MV-4-11 (cell line): ENCODE measurements at places on chromosomes 5 and 9.

DNA sequence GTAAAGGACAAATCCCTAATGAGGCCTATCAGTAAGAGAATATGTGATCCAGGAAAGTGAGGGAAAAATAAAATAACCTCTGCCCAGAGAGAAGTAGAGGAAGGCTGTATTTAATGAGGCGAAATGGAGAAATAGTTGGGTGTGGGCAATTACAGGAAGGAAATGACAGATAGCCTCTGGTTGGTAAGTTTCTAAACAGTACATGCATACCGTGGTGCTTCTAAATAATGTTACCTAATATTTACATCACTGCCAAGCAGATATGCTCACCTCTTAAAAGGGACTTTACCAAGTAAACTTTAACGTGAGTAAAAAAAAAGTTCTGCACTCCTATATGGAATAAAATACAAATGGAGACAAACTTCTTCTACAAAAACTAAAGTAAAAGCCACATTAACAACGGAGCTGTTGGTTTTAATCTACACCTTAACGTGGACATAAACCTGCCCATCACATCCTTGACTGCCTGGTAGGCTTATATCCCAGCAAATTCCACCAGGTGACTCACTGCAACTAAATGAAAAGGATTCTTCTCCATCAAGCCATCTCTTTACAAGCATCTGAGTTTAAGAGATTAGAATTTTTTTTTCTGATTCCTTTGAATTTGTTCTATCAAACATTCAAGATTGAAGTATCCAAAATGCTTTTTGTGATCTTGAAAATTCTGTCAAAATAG lies 12.4 kb downstream of the NFIL3 start:
- DNase-seq: peak; percentile 36

DNA sequence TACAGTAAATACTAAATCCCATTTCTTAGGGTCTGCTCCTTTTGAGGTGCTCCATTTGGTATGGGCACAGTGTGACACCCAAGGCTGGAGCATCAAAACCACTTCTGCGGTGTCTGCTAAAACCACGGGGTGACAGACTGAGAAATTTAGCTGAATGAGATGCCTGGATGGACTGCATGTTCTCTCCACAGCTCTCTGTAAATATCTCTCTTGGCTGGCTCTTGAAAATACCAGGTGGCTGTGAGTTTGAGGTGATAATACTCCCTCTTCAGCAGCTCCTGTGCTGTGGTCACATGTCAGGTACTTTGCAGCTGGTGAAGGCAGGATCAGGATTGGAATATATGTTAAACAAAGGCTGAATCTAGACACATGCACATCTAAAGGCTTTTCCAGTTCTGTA lies 93.7 kb upstream of the SIMC1 start:
- DNase-seq: no peak

DNA sequence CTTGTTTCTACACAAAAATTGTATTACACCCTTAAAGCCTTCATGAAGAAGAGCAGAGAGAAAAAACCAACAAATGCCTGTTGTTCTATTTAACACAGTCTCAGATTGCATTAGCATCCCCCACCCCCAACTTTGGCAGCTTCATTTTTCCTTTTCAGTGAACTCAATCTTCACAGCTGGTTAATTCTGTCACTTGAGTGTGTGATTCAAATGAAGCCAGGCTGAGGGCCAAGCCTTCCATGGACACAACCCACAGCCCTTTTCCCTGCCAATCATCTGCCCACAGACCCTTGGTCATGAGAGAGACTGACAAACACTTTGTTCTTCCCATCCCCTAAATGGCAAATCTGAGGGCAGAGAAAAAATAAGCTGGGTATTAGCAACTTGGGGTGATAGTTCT lies 217.5 kb upstream of the NMUR2 start:
- no peak for DNase-seq

GRCh38 chr5:119532637-119533036 lies 80.3 kb downstream of the HSD17B4 start:
- DNase-seq: no peak

- no peak for DNase-seq
These were observed 577 bp downstream of the RNF145 start for GRCh38 chr5:159208514-159209437.

GRCh38 chr5:93594591-93595419 lies 11.8 kb downstream of the NR2F1 start:
- DNase-seq: no peak

DNA sequence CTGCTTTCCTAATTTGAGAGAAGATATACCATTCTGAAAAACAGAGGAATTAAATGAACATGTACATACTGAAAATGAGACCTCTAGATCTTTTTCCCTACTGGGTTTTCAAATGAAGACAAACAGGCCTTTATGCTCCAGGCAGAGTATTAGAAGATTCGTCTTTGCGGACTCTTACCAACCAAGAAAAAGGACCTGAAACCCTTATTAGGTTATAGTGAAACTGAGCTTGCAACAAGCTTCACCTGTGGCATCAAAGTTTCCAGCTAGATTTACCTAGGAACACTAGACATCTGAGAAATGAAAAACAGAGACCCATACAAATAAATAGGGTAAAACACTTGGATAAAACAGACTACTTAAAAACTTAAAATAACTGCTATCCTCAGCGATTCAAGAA lies 46.3 kb downstream of the SMIM15 start:
- no peak for DNase-seq

DNA sequence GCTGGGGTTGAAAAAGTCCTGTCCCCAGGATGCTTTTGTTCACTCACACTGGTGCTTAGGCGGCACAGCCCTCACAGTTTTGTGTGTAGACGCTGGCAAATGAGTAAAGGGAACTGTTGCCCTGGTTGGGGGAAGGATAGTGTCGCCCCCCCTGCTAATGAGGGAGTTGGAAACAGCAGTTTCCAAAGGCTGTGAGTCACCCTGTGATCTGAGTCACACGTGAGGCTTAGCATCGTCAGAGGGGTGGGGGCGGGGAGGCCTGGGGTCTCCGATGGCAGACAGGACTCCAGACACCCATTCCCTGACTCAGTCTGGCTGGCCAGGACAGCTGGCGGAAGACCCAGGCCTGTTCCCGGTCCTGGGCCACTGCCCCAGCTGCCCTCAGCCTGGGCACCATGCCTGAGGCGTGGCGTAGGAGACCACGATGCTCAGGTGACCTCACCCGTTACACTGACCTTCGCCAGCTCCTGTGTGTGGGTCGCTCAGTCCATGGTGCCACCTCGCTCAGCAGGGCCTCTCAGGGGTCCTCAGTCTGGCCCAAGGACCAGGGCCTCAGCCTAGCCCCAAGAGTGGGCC lies 2.9 kb downstream of the DNAJB5 start:
- peak; percentile 66 for DNase-seq

DNA sequence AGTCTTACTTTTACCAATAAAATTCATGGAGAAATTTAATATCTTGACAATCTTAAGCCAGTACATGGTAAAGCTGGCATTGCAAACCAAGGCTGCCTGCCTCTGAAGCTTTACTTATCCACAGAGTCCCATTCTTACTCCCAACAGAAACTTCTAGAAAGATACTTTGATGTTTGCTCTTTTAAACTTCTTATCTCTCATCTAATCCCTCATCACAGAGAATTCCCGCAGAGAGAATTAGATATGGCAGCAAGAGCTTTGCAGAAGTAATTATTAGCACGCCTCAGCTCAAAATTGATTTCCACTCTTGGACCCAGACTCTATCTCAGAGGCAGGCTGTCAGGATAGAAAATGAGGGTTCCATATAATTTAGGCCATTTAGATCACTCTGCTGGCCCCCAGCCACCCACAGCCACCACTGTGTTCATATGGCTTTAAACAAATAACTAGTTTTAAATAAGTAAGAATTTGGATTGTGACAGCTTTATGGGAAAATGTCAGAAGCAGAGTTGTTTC lies 37.9 kb upstream of the GAS1 start:
- DNase-seq: no peak

DNA sequence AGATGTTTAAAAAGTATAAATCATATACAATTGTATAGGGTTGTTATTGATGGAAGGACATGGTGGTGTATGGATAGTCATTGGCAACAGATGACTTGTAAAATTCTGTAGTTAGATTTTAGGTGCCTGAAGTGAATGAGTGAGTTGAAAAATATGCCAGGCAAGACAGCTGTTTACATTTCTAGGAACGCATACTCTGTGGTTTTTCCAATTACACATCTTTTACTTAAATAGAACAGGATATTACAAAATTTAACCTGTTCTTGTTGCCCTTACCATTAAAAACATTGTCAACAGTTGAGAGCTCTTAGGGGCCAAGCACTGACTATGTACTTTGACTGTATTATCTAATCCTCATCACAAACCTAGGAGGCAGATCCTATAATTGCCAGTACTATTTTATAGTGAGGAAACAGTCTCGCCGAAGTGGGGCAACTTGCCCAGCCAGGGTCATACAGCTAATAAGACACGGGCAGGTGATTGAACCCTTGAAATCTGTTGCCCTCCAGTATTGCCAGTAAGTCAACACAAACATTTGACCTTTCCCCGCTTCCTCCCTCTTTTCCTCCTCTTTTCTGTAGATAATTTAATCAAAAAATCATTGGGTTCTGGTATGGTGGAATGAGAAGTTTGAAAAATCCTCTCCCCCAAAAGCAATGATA lies 88.6 kb downstream of the MACROH2A1 start:
- DNase-seq: peak; percentile 80

- DNase-seq: no peak
These were observed 2.2 kb downstream of the HSDL2 start for GRCh38 chr9:112382066-112382465.

DNA sequence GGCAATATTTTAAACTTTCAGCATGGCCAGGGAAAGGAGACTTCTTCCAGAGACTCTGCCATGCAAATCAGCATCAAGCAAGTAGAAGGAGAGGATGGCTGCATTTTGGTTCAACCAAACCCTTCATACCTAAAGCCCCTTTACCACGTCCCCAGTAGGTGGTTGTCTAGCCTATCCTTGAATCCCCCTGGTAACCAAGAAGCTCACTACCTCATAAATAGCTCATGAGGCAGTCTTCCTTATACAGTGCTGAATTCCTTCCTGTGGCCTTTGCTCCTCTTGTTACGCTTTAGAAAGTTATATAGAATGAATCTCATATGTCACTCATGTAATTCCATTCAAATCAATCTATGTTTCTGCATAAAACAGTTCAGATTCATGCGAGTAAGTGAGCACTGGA lies 289.5 kb upstream of the SLC30A5 start:
- DNase-seq: no peak

GRCh38 chr5:159906943-159907342 lies 9.3 kb upstream of the ADRA1B start:
- DNase-seq: no peak

GRCh38 chr9:134307674-134308638 lies 18.3 kb upstream of the RXRA start:
- DNase-seq: no peak

DNA sequence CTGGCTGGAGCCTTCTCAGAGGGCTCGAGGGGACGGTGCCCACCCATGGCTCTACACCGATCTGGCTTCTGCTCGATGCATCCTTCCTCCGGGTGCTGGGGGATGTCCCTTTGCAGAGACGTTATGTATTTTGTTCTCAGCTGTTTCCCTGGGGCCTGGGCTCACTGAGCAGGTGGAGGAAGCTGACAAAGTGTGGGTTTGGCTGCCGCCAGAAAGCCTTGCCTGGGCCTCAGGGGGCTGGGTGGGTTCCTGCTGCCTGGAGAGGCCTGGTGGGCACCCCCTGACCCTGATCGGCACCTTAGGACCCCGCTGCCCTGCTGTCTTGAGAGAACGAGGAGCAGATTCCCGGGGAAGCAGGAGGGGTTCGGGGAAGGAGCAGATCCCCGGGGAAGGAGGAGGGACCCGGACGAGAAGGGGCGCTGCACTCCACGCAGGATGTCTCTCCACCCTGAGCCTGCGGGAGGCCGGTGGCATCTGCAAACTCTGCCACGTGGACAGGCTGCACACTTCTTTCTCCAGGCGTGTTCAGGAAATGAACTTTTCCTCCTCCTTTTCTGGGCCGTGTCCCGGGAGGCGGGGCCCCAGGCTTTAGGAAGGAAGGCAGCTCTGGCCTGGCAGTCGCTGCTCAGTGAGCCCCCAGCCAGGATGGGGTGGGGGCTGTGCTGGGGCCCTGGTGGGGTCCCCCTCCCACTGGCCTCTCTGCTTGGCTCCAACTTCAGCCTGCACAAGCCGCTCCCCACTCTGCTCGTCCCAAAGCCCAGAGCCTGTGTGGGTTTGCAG lies 148.9 kb downstream of the RXRA start:
- DNase-seq: no peak

DNA sequence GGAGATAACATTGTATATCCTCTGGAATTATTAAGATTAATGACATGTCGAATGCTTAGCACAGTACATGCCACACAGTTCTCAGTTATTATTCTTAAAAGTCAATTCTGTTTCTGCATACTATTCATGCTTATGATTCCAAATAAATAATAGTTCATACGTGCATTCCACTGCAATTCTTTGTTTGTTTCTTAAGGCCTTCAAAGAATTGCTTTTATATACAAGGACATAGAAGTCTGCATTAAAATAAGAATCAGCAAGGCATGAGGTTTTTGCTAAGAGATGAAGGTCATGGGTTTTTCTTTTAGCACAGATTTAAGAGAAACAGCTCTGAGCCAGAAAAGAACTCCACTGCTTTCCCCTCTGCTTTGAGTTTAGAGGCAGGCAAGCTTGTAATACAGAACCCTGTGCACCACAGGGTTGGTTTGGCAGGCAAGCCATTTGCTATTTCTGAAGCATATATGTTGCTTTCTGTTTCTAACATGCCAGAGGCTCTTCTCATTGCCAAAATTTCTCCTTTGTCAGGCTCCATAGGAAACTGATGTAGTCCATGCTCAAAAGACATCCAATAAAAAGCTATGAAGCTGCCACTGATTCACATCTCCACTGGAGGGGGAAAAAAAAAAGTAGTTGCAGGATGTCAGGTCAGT lies 420.6 kb upstream of the TYRP1 start:
- DNase-seq: no peak

DNA sequence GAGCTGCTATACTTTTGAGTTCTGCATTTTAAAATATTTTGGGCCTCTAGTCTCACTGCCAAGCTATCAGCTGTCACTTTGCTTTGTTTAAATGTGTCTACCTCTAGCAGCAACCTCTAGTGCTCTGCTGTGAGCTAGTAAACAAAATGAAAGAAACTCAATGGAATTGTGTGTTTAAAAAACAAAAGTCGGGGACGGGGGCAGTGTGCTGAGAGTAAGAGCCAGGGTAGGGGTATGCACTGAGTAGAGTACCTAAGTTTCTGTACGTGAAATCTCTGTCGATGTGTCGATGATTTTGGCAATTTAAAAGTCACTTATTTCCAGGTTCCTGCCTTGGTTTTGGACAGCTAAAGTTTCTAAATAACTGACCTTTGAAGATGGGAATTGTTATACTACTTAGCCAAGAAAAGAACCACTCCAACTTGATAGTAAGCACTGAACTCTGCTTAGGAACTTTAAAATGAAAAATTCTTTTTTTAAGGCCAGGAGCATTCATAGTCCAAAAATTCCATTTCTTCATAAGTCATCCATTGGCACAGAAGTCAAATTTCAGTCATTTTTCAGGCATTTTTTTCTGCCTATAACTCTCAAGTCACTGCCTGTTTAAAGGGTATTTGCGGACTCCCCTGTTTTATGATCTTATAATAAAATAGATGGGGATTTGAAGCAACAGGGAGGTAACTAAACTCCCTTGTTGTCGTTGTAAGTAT lies 111.5 kb downstream of the SAXO1 start:
- no peak for DNase-seq

DNA sequence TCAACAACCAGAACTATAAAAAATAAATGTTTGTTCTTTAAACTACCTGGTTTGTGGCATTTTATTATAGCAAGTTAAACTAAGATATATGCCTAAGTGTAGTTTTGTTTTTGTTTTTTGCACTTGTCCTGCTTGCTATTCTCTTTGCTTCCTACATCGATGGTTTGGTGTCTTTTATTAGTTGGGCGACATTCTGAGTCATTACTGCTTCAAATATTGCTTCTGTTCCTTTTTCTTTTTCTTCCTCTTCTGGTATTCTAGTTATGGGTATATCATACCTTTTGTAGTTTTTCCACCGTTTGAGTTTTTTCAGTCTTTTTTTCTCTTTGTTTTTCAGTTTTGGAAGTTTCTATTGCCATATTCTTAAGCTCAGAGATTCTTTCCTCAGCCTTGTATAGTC lies 86.9 kb downstream of the MACIR start:
- peak; percentile 61 for DNase-seq
